CD4-positive, alpha-beta T cell treated with Interferon gamma for 1 hour (primary cell): ENCODE measurements at places on chromosomes 5 and 9.
A peak's percentile ranks its signal among the peaks of the same experiment; 100 is the strongest.

DNA sequence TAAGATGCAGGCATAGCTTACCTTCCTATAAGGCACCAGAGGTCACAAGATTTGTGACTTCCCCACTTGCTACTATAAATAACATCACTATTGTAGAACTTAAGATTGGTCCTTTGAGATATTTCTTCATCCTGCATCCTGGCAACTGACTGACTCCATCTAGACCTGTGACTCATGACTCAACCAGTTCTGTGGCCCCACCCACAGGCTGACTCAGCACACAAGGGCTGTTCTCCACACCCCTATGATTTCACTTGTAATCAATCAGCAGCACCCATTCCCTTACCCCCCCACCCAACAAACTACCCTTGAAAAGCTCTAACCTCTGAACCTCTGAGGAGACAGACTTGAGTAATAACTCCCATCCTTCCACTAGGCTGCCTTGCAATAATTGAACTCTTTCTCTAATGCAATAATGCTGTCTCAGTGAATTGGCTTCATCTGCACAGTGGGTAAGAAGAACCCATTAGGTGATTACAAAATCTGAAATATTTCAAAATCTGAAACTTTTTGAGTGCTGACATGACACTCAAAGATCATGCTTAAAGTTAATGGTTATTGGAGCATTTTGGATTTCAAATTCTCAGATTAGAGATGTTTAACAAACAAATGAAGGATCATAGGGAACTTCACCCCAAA is 296.7 kb downstream of the ARL15 start:
- peak; percentile 62 for DNase-seq

GRCh38 chr5:100676817-100677631 is 141.8 kb downstream of the FAM174A start:
- no peak for DNase-seq

DNA sequence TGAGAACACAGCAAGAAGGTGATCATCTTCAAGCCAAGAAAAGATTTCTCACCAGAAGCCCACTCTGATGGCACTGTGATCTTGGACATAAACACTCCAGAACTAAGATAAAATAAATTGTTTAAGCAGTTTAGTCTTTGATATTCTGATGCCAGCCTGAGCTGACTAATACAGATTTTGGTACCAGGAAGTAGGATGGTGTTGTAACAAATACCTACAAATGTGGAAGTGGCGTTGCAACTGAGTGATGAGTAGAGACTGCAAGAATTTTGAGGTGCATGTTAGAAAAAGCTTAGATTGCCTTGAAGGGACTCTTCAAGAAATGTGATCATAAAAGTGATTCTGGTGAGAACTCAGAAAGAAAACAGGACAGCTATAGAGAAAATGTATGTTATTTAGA is 592.4 kb upstream of the DAB2 start:
- DNase-seq, result no peak

DNA sequence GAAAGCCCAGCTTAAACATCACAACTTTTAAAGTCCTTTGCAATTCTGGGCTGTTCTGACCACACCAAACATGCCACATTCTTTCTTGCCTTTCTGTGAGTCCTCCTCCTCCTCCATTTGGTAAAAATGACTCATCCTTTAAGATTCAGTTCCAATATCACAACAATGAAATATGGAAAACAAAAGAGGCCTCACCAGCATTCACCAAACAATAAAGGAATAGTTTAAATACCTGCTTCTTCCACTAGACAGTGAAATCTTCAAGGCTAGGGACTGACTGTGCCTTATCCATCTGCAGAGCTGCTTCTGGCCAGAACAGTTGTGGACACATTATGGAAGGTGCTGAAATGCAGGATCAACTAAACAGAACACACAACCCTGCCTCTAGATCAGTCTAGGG is 36.0 kb downstream of the NR6A1 start:
- no peak for DNase-seq

DNA sequence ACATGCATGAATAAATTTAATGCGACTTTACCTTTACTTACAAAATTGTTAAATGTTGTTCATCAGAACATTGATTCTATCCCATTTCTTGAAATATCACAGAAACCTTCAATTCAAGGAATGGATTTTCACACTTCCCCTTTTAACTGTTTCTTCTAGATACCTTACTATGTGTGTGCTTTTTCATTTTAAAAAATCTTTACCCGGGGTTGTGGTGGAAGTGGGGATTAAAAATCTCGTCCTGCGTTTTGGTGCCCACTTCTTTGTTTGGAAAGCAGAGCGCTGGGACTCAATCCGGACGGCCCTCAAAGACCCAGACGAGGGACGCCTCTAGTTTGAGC is 5.8 kb upstream of the MEF2C start:
- DNase-seq, result no peak

DNA sequence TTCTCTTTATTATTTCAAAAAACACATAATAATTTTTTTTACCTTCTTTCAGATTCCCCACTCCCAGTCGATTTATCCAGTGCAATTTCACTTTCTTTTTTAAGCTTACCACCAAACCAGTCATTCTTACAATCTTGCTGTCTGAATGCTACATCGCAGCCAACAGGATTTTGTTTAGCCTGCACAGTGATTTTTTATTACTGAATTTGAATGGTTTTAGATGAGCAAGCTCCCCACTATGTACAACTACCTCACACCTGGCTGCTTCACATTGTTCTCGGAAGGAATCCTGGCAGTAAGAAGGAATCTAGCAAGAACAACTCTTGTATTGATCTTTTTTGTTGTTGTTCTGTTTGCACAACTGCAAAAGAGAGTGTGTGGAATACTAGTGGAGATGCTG is 668.1 kb upstream of the WWC1 start:
- no peak for DNase-seq

- no peak for DNase-seq
Measured at GRCh38 chr5:2166979-2167377, 284.3 kb upstream of the IRX4 start.

GRCh38 chr5:107813559-107813958 is 142.8 kb upstream of the EFNA5 start:
- DNase-seq, result no peak
